ENCODE measurements at places on chromosomes 3 and 15. TPM values are rescaled to one million over a fixed set of nuclear protein-coding genes. Genes with fewer than 3 reads are reported as not detected.

Gene FBLN2
- 1.8 TPM for total RNA-seq

Gene TMOD2
- 2.7 TPM for total RNA-seq

Gene CORO2B
- 0.53 TPM for total RNA-seq

Gene CRYGS
- 4.4 TPM for total RNA-seq

Gene GOLGA8F
- total RNA-seq, result not detected

DNA sequence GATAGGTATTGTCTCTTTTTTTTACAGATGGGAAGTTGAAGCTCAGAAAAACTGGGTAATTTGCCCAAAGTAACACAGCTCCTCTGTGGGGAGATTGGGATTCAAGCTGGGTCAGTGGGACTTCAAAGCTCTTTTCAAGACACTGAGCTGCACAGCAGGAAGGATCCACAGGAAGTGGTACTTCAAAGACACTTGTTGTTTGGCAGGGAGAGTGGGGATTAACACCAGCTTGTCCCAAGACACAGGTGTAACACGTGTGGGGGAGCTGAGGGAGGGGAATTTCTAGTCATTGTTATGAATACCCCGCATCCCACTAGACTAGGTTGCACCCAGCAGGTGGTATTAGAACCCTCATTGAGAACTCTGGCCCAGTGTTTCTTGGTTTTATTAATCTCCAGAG is 116.0 kb downstream of the FOXB1 start:
- no peak for DNase-seq

DNA sequence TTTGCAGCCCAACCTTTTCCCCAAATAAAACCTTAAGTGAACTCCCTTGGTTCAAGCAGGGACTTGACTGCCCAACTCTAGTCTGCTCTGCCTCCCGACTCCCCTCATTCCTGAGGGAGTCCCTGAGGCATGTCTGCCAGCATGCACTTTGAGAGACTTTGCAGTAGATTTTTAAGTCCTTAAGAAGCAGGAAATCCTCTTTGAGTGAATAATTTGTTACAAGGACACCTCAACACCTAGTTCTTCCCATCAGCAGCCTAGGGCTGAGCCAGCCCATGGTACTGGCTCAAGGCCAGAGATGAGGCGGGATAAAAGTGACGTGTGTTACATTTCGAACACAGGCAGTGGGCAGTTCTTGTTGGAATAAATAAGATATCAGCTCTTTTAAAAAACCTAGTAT is 204.3 kb upstream of the SLC2A2 start:
- DNase-seq, result no peak

DNA sequence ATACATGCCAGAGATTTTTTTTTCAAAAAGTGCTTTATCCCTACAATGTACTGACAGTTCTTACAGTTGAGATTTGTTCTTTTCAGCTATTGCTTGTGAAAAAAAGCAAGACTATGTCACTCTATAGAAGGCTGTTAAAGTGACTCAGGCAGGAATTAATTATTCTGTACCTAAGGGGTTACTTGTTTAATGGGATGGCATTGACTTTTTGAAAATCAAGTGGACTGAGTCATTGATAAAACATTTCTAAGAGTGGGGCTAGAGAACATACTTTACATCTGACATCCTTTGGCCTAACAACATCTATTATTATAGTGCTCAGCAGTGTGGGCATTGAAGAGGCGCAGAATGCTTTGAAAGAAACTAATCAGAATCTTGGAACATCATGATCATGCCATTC is 34.3 kb downstream of the INTS14 start:
- DNase-seq, result no peak

DNA sequence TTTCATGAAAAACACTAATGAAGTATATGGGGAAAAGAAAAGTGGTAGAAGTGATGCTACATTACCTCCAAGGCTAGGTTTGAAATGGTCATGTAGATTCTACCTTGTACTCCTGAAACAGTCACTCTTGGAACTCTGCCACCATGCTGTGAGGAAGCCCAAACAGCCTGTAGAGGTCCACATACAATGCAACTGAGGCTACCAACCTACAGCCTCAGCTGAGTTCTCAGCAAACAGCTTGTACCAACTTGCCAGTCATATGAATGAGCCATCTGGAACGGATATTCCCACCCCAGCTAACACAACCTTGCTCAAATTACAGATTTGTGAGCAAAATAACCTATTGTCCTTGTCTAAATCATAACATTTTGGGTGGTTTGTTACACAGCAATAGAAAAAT is 193.5 kb downstream of the ULK4 start:
- DNase-seq, result no peak

- no peak for DNase-seq
Observed at GRCh38 chr3:43951813-43952212, 261.1 kb downstream of the ABHD5 start.

DNA sequence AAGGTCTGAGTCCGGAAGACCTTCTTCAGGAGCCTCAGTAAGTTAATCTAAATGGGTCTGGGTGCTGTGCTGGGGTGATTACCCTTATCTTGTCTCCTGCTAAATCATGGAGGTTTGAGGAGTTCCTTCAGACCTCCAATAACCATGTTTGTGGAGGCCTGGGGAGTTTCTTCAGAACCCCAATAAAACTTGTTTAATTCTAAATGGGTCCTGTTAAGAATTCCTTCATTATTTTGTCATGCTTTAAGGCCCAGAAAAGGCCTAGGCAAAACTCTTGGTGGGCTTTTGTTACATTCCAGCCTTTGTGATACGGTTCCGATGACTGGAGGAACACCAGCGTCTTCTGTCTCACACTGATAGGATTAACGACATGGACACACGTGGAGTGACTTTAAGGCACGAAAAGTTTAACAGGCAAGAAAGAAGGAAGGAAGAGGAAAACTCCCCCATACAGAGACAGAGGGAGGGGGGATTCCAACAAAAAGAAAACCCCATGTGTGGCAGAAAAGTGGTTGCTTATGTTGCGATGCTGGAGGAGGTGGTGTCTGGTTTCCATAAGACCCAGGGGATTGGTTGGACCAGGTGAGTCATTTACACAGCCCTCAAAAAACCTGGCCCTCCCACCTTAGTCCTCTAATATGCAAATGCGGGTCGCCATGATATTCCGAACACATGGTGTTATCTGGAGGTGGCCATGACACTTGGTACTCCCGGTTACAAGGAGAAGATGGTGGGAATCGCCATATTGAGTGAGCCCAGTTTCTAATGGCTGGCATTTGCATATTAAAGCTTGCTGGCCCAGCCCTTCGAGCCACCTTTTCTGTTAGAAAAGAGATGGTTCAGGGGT is 72.6 kb upstream of the MFGE8 start:
- no peak for DNase-seq

DNA sequence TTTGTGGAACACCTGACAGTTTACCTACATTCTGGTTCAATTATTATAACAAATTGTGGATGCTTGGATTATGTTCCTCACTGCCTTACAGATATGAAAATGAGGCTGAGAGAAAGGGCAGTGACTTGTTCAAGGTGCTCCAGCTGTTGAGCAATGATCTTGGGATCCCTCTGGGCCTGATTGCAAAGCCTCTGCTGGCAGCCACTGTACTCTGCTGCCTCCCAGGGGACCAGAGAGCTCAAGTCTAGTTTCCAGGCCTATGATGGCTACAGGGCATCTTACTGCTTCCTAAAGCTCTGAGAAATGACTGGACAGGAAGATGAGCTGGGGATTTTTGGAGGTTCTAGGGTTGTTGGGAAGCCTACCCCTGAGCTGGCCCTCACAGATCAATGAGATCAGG is 2.3 kb upstream of the SHC4 start:
- DNase-seq, result no peak

DNA sequence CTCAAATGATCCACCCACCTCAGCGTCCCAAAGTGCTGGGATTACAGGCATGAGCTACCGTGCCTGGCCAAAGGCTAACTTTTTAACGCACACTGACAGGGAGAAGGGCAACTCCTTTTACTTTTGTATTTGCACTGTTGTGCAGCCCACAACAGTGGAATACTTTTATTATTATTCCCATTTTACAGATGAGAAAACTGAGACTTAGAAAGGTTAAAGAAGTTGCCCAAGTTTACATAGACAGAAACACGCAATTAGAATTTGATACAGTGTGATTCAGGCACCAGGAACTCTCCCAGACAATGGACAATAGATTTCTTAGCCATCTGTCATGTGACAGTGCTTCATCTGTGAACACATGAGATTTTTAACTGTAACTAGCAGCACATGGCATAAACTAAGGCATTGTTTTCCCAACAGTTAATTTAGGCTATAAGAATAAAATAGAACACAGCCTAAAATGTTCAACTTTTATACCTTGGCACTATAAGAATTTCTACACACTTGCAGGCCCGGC is 18.8 kb downstream of the STAG1 start:
- DNase-seq, result no peak

DNA sequence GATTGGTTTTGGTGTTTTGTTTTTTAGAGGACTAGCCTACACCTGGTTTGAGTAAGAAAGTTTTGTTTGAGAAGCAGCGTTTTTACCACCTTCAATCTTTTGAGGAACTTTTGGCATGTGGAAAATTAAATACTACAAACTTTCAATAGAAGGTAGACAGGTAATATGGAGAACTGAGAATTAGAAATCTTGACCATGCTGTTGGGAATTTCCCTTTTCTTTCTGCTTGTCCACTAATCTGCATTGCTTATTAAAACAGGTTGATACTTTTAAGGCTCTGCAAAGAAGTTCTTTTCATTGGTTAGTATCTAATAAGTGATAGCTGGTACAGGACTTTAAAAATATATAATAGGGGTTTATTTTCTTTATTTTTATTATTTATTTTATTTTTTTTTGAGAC is 31.9 kb downstream of the UBE2E1 start:
- no peak for DNase-seq

Data from PC-9 (cell line).